ENCODE measurements at places on chromosomes 5 and 9.

GRCh38 chr5:116375926-116376325, 198.7 kb downstream of the SEMA6A start:
- DNase-seq: no peak

DNA sequence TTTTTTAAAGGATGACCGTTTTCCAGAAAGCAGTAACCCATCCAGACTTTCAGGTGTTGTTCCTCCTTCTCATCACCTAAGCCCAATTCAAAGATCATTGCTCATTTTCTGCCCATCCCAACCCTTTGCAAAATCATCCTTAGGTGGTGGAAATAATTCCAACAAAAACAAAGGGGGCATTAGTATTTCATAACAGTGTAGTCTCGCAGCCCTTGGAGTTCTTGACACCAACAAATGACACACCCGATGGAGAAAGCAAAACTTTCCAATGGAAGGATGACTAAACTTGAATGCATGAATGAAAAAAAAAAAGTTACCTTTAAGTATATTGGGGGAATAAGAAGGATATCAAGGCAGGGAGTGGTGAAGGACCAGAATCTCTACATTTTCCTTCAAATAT, 117.0 kb downstream of the PAPPA start:
- DNase-seq: no peak

- DNase-seq: no peak
These were observed 401.5 kb upstream of the PIK3R1 start for GRCh38 chr5:67813877-67814539.

DNA sequence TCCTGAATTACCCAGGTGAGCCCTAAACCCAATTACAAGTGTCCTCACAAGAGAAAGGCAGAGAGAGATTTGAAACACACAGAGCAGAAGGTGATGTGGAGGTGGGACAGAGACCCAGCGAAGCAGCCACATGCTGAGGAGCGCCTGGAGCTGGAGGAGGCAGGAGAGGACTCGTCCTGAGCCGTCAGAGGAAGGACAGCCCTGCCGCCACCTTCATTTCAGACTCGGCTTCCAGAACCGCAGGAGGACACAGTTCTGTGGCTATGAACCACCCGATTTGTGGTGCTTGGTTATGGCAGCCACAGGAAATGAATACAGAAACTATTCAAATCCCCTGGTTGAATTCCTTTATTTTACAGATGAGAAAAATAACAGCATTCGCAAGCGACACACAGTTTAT, 16.4 kb upstream of the FBP1 start:
- no peak for DNase-seq
